Stimulated activated naive CD8-positive, alpha-beta T cell treated with anti-CD3 and anti-CD28 coated beads, Interleukin-15, Interleukin-2, amounts not matched to agents 100 U/mL and 50 U/mL, for 24 hours (primary cell): ENCODE measurements at places on chromosomes 16 and 17.

DNA sequence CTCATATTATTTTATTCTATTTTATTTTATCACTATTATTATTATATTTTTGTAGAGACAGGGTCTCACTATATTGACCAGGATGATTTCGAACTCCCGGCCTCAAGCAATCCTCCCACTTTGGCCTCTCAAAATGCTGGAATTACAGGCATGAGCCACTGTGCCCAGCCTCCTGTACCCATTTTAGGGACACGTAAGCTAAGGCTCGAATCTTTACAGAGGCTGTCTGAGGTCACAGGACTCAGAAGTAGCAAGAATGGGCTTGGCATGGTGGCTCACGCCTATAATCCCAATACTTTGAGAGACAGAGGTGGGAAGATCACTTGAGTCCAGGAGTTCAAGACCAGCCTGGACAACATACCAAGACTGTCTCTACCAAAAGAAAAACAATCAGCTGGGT, 12.7 kb upstream of the ABAT start:
- no peak for DNase-seq

DNA sequence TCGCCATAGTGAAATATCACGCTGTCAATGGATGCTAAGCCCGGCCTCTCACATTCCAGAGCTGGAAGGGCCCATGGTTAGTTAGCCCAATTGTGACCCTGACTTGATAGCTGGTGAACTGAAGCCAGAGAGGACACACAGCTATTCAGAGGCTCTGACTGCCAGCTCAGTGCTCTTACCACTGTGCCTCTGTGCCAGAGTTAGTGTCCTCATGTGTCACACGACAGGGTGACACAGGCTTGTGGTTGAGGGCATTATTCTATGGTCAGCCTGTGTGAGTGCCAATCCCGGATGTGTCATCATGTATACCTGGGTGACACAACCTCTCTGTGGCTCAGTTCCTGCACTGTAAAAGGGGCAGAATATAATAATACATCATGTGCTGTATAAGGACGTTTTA, 2.5 kb upstream of the MT1X start:
- no peak for DNase-seq

DNA sequence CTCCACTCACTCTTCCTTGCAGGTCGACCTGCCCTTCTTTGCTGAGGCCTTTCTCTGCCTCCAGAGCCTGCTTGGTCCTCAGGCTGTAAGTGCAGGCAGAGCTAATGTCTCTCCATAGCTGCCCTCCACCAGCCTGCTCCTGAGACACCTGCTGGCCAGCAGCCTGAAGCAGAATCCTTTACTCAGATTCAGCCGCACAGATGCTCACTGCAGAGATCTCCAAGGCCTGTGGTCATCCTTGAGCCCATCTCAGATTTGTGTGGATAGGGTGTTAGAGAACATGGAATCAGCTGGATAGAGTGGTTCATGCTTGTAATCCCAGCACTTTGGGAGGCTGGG, 11.5 kb downstream of the DEXI start:
- DNase-seq, result no peak

GRCh38 chr16:55981557-55981956, 106.4 kb upstream of the CES5A start:
- DNase-seq, result no peak

- DNase-seq, result no peak
Measured at GRCh38 chr17:19460700-19461099, 49.7 kb downstream of the RNF112 start.

GRCh38 chr16:89174055-89174827, 2.7 kb downstream of the CDH15 start:
- no peak for DNase-seq

GRCh38 chr16:87267566-87267965, 49.6 kb downstream of the C16orf95 start:
- DNase-seq, result no peak

GRCh38 chr17:45341533-45342158, 24.8 kb upstream of the MAP3K14 start:
- no peak for DNase-seq

- no peak for DNase-seq
Measured at GRCh38 chr17:45043813-45044540, 7.5 kb downstream of the DCAKD start.

GRCh38 chr16:24217461-24217860, 38.7 kb upstream of the CACNG3 start:
- no peak for DNase-seq

- DNase-seq, result no peak
Measured at GRCh38 chr17:27453471-27453870, 2.8 kb upstream of the KSR1 start.

GRCh38 chr17:68397108-68397536, 60.2 kb downstream of the WIPI1 start:
- DNase-seq, result no peak

DNA sequence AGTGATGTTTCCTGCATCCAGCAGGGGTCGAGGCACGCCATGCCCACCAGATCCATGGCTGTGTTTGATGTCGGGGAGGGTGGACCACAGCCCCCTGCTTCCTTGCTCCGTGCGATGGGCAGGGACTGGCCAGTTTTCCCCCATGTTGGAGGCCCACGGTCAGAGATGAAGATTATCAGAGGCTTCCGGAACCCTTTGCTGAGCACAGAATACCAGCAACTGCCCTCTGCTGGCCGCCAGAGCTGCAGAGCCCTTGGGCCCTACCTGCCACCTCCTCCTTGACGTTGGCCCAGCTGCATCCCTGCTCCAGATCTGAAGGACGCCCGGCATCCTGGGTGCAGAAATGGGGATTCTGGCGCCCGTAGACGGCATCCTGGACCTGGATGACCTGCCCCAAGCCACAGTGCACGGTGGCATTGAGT, 23.7 kb upstream of the BCO1 start:
- no peak for DNase-seq

DNA sequence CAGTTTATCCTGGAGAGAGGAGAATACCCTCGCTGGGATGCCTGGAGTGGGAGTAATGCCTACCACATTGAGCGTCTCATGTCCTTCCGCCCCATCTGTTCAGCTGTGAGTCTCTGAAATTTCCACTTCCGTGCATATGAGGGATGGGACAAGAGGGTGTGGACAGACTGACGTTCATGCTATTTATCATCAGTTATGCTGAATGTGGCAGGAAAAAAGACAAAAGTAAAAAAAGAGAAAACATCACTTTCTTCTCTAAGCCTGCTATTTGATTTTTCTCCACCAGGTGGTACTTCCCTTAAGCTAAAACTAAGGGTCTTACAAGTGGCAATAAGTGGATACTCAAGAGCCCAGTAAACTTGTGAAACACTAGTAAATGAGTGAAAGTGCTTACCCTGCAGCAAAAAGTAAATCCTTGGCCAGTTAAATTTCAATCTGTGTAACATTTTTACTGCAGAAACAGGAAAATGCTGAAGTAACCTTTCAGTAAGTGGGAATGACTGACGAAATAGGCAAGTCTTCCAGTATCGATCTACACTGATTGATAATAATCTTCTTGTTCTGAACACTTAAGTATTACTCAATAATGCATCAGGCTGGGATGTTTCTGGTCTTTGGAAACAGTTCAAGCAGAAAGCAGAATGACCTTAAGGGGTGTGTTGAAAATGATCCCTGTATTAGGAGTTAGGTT, 5.6 kb downstream of the CRYBA1 start:
- no peak for DNase-seq

- DNase-seq, result no peak
Measured at GRCh38 chr16:49411121-49411970, 37.7 kb downstream of the C16orf78 start.

DNA sequence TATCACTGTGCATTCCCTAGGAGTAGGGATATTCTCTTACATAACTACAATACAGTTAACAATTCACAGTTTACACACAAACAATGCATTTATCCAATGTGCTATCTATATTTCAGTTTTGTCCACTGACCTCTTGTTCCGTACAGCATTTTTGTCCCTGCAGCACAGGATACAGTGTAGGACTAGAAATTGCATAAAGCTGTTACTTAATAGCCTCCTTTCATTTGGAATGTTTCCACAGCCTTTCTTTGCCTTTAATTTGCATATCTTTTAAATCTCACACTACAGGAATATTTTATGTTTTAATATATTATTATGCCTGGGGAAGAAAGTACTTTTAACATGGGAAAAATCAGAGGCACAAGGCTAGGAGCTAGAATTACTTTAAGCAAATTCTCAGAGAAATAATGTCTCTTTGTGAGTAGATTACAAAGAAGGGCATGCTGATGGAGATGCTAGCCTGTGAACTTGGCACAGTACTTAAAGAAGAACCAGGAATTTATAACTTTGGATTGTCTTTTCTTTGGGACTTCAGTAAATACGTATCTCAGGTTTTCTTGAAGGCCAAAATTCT, 144.3 kb downstream of the ITFG1 start:
- no peak for DNase-seq

- DNase-seq, result no peak
Measured at GRCh38 chr17:15973016-15973415, 26.5 kb downstream of the ZSWIM7 start.

GRCh38 chr17:59355030-59355701, 23.7 kb downstream of the YPEL2 start:
- DNase-seq, result no peak

- DNase-seq, result peak; percentile 87
Measured at GRCh38 chr17:29140051-29140621, 40.1 kb downstream of the MYO18A start.

DNA sequence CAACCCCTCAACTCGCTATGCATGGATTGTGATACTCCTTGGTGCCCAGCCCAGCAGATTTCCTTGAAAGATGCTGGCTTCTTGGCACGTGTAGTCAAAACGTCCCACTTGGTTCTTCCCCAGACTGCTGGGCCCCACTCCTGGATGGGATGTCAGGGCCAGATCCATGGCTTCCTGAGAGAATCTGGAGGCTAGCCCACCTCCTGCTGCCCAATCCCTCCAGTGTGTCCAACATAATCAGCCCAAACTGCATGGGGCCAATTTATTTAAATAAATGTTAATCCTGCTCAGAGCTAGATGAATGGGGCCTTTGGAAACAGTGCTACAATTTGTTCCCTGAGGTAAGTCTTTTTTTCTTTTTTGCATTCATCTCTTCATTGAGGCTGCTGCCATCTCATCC, 49.4 kb downstream of the WSB1 start:
- DNase-seq, result no peak
